ENCODE measurements at places on chromosomes 5 and 9.

DNA sequence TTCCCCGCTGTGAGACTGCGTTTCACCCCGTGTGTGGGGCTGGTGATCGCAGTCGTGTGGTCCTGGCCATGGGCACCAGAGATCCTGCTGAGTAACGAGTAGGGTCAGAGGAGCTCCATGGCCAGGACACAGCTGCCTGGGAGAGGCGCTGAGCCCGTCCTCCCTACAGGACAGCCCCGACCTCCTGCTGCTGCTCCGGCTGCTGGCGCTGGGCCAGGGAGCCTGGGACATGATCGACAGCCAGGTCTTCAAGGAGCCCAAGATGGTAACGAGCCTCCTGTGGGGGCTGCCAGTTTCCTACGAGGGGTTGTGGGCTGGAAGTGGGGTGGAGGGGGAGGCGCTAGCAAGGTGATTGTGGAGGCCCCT, 11.0 kb downstream of the NELFB start:
- no peak for DNase-seq

- no peak for DNase-seq
Measured at GRCh38 chr9:81427870-81428269, 261.5 kb downstream of the TLE1 start.

DNA sequence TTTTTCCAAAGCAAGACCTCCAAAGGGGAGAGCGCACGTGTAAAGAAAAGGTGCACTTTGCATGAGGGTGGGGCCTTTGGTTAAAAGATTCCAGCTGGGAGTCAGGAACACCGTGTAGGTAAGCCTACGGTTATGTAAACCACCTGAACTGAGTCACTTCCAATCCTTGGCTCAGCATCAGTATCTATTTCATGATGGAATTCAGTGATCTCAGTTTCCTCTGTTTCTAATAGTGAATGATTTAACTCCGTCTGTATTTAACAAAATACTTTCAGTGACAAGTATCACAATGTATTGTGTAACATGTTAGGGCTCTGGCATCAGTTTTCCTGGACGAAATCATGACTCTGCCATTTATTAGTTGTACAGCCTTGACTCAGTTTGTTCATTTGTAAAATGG, 1.3 kb upstream of the SVEP1 start:
- DNase-seq: no peak

DNA sequence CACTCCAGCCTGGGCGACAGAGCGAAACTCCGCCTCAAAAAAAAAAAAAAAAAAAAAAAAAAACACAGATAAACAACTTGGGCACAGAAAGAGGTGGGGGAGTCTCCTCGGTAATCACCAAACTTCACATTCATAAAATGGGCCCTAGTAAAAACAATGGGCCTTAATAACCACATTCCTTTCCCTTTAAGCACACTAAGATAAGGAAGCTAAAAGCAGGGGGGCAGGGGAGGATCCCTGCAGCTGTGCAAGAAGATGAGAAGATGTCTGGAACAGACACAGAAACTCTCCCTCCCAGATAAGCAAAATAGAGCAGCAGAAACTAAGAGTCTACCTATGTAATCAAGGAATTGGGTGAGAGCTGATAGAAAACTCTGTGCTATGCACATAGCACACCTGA, 111.2 kb upstream of the FAM174A start:
- no peak for DNase-seq

DNA sequence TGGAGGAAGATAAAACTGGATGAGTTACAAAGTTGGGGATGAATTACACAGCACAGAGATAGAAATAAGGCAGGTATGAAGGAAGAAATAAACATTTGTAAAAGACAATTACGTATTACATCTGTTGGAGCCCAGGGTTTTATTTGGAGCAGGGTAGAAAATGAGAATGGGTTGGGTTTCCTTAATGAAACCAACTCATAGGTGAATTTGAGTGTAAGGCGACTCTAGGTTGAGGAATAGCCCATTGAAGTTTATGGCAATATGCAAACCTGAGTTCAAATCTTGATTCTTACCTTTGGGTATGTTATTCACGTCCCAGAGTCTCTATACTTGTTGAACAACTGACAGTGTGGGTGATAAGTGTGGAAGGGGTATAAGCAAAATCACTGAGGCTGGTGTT, 422.3 kb upstream of the WWC1 start:
- DNase-seq: no peak

- no peak for DNase-seq
Measured at GRCh38 chr9:19160085-19160484, 32.8 kb upstream of the PLIN2 start.

DNA sequence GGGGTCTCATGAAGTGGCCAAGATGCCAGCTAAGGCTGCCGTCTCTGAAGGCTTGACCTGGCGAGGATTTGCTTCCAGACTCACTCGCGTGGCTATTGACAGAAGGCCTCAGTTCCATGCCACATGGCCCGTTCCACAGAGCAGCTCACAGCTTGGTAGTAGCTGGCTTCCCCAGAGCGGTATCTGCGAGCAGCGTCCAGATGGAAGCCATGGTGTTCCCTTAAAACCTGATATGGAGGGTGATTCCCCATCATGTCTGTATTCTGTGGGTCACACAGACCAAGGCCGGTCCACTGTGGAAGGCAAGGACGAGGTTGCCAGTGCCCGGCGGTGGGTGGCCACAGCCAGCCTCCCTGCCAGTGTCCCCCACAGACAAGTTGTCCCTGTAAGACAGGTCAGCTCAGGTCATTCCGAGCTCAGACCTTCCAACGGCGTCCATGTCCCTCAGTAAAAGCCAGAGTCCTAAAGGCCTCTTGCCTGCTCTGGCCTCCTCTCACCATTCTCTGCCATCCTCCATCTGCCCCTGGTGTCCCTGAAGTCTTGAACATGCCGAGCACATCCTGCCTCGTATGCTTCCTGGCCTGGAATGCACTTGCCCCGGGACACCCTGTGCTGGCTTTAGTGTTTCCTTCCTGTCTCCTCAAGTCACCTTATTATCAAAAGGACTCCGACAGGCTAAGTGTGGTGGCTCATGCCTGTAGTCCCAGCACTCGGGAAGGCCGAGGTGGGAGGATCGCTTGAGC, 61.3 kb upstream of the LRRTM2 start:
- no peak for DNase-seq

GRCh38 chr5:159552751-159553150, 222.5 kb upstream of the IL12B start:
- DNase-seq: no peak

DNA sequence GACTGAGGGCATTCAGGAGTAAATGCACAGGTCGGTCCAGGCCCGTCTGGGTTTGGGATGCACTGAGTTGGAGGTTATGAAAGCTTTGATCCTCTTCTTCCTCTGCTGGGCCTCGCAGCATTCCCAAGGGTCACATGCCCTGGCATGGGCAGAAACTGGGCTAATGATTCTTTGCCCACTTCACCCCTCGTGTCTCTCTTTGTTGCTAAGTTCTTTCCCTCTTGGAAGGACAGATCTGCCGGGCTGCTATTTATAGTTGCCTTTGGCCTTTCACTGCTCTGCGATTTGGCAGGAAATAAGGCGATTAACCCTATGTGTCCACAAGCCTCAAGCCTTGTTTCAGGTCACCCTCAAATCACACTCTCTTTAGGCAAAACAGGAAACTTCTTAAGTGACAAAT, 66.9 kb downstream of the ENTREP1 start:
- DNase-seq: no peak

DNA sequence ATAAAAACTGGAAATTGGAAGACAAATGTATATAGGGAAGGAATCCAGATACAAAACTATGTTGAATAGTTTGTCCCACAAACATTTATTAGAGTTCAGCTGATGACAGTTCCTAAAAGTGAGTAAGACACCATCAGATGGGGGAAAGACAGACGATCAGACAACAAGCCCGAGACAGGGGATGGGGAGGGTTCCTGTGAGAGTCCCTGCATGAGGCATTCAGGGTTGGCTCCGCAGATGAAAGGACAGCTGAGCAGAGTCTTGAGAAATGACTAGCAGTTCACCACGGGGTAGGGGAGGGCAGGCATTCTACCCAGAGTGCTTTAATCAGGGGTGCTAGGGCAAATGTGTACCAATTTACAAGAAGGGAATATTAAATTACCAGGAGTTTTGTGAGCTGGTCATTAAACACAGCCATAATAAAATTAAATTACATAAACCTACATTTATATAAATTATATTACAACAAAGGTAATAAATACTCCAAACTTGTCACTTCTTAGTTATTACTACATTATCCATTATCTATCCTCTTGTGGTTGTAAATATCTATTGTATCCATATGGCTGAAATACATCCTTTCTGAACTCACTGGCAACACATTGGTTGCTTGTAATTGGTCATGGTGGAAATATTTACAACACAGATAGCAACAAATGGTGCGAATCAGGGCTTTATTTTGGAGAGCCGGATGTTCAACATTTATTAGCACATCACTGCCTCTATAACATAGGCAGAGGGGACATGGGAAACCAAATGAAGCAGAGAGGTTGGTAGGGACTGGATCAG, 27.8 kb downstream of the TNFSF15 start:
- DNase-seq: peak; percentile 34

DNA sequence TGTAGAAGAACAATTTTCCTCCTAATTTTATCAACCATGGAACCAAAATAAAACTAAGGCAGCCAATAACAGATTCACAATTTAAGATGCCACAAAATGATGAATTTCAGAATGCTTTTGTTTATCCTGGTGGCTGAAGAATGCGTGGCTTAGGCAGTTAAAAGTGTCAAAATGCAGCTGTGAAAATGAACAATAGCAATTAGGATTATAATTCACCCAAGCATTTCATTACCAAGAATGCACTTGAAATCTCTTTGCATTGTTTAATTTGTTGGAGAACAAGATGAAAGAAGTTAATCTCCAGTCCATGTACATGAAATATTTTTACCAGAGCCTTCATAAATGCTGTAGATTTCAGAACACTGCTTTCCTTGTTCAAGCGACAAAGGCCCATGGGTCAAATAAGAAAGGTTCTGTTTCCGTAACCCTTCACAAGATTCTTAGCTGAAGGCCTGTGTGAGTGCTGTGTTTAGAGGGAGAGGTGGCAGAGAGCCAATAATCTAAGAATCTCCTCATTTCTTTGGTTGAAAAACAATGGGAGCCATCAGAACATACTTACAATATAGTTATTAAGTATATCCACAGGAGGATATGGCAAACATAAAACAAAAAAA, 39.3 kb downstream of the CLINT1 start:
- DNase-seq: no peak

DNA sequence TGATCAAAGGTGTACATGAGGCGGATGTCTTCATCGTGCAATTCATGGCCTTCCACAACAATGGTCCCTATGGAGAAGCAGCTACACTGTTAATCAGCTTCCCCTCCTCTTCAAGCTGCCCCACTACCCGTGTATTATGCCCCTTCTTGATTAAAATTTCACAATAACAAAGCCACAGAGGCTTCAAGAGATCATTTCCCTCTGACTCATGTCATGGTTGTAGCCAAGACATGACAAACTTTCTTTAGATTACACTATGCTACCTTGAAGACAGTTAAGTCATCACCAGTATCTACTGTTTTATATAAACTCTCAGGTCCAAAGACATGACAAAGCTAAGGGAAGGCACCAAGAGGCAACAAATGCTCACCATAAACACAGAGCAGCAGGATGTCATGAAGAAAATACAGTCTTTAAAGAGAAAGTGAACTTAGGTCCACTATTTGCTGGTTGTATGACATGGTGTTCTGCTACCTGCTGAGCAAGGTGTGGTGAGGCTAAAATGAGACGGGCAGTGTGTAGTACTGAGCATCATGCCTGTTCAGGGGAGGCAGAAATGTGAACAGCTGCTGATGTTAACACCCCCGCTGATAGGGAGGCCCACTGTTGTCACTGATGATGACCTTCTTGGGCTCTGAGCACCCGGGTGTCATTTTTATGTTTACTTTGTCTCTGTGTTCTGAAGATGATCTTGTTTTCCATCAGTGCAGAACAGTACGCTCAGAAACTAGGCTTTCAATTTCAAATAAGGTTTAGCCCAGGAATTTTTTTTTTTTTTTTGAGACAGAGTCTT, 48.3 kb downstream of the IARS1 start:
- no peak for DNase-seq

DNA sequence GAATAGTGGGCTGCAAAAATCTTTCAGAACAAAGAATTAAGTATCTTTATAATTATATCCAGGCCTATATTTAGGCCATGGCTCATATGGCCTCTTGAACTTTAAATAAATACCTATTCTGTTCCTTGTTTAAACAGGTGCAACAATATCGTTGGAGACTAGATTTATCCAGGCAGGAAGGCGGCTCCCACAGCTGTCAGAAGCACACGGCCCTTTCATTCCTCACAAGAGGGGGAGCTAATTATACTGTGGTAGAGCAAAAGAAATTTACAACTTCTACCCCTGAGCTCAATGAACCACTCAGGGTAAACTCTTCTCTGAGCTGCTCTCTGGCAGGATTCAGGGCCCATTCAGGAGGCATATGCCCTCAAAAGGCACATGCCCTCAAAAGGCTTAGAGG, 31.3 kb downstream of the TMEM174 start:
- DNase-seq: no peak
